DMS 273 treated with DMSO at 0.1 percent for 48 hours (cell line): ENCODE measurements at places on chromosomes 13 and 19.
A peak's percentile ranks its signal among the peaks of the same experiment; 100 is the strongest.

DNA sequence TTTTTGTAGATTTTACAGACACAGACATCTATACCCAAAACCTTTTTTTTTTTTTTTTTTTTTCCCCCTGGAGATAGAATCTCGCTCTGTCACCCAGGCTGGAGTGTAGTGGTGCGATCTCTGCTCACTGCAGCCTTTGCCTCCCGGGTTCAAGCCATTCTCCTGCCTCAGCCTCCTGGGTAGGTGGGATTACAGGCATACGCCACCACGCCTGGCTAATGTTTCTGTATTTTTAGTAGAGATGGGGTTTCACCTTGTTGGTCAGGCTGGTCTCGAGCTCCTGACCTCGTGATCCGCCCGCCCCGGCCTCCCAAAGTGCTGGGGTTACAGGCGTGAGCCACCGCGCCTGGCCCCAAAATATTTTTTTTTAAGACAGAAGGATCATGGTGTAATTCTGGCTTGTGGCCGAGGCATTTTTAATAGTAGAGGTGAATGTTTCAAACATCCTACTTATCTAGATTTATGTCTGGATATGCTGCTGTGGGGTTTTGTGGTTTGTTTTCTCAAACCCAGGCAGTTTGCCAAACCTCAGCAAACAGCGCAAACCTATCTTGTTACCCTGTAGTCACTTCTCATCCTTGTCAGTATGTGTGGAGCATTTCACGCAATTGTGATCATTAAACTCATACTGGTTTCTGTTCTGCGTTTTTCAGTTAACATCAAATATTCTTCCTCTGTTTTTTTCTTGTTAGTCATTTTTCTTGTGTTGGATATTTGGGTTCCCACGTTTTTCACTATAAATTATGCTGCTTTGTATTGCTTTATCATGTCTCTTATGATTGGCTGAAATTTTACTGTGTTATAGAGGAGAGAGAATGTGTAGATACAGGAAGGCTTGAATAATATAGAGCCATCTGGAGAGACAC, 36.2 kb upstream of the GARRE1 start:
- DNase-seq: peak; percentile 40

DNA sequence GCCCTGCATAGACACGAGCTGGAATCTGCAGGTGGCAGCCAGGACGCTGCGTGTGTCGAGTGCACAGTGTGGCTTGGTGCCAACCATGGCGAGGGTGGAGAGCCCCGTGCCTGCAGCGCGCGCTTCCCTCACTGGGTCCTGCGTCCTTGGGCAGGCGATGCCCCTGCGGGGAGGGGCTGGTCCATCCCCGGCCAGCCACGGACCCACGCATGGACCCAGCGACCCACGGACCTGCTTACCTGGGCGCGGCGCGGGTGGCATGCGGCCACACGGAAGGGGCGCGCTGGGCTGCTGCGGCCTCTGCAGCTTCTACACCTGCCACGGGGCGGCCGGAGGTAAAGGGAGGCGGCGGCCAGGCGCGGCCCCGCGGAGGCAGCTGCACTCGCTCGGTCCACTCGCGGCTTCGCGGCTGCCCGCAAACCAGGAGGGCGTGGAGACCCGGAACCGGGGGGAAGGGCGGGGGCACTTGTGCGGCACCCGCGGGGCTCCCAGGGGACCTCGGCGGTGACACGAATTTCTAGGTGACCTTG, 569 bp upstream of the MCF2L start:
- no peak for DNase-seq

DNA sequence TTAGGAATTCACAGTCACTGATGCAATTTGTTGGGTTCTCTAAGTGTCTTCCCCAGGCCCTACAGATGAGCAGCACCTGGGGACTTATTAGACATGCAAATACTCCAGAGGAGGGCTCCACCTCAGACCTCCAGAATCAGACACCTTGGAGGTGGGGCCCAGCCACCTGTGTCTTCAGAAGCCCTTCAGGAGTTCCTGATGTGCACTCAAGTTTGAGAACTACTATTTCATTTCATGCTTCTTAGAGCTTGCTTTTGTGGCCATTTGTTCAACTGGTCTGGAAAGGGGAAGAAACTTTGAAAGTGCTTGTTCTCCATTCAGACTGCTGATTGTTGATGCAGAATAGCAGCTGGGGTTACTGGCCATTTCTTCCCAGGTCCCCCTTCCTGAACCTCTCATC, 472.0 kb downstream of the COG6 start:
- no peak for DNase-seq

DNA sequence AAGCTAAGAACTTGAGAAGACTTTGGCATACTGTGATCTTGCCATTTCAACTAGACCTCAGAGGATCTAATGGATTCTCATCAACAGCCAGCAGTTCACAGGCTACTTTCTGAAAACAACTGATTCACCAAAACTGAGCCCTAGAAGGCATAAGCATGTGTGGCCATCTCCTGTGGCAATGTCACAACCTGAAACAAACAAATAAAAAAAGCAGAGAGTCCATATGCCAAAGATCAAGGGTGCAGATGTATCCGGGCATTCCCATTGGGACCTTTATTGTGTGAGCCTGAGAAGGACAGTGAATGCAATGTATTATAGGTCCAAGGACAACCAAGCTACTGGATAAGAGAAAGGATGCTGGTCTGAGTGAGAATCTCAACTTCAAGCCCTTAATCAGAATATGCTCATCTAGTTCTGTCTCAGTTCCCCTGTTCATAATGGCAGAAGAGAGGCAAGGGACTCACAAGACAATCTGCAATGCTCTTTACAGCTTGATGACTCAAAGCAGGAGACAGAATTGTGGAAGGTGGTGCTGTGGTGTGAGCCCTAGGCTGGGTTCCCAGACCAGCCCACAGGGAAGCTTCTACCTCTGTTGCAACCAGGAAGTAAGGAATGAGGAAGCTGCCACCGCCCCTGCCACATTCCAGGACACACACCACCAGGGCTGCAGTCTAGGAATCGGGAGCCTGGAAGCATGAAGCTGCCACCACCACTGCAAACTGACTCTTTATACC, 133.7 kb downstream of the RAP2A start:
- no peak for DNase-seq
